A549 treated with ZK216348 at 1 μM for 4 hours (cell line): ENCODE measurements at places on chromosomes 16 and 17. TPM values are rescaled to one million over a fixed set of nuclear protein-coding genes. Genes with fewer than 3 reads are reported as not detected.

TCAP gene
- 0.61 to 1.7 TPM (median 1.1 TPM) in 5 replicates for total RNA-seq

MYH8 gene
- not detected in 5 replicates for total RNA-seq

ZP2 gene
- not detected in 5 replicates for total RNA-seq

TUBD1 gene
- 11.5 to 13.2 TPM (median 12.9 TPM) in 5 replicates for total RNA-seq

CLEC10A gene
- not detected in 5 replicates for total RNA-seq

KRT31 gene
- total RNA-seq: not detected in 5 replicates

SERPINF2 gene
- 1.7 to 3.1 TPM (median 2.3 TPM) in 5 replicates for total RNA-seq

CCDC92B gene
- 0.07 to 0.23 TPM (median 0.14 TPM) in 5 replicates for total RNA-seq

CES4A gene
- 1.4 to 3.0 TPM (median 2.4 TPM) in 5 replicates for total RNA-seq

ITGAL gene
- 0.15 to 0.32 TPM (median 0.20 TPM) in 3 of 5 replicates, not detected in the others for total RNA-seq

HAGH gene
- 47.2 to 80.4 TPM (median 68.8 TPM) in 5 replicates for total RNA-seq

CORO1A gene
- total RNA-seq: 2.7 to 5.1 TPM (median 3.0 TPM) in 5 replicates

GAST gene
- not detected in 5 replicates for total RNA-seq

CCL5 gene
- 1.0 to 2.3 TPM (median 1.5 TPM) in 5 replicates for total RNA-seq

CDH16 gene
- 0.90 to 2.0 TPM (median 1.6 TPM) in 5 replicates for total RNA-seq

AGRP gene
- total RNA-seq: not detected in 5 replicates

ST6GALNAC2 gene
- total RNA-seq: 0.21 to 0.98 TPM (median 0.60 TPM) in 5 replicates

CFAP52 gene
- total RNA-seq: not detected in 5 replicates

FAM117A gene
- 1.0 to 1.4 TPM (median 1.2 TPM) in 5 replicates for total RNA-seq

NME4 gene
- 232 to 478 TPM (median 441 TPM) in 5 replicates for total RNA-seq

ZNF652 gene
- 6.9 to 10.6 TPM (median 7.7 TPM) in 5 replicates for total RNA-seq

CPHXL2 gene
- total RNA-seq: not detected in 5 replicates

GSE1 gene
- 18.2 to 26.3 TPM (median 21.3 TPM) in 5 replicates for total RNA-seq

TBC1D3K gene
- total RNA-seq: not detected in 5 replicates

GPR142 gene
- not detected in 5 replicates for total RNA-seq

ANKRD40CL gene
- not detected in 5 replicates for total RNA-seq

RUNDC3A gene
- total RNA-seq: 0.74 to 1.3 TPM (median 0.90 TPM) in 5 replicates

ATP2A3 gene
- total RNA-seq: 3.5 to 5.8 TPM (median 4.9 TPM) in 5 replicates

WWP2 gene
- total RNA-seq: 19.0 to 23.3 TPM (median 21.4 TPM) in 5 replicates

SNN gene
- total RNA-seq: 11.3 to 14.5 TPM (median 13.2 TPM) in 5 replicates

KRTAP4-7 gene
- total RNA-seq: not detected in 5 replicates

HAPSTR1 gene
- total RNA-seq: 19.6 to 27.3 TPM (median 25.3 TPM) in 5 replicates

MT1E gene
- 0.34 TPM in 1 of 5 replicates, not detected in the others for total RNA-seq

CSH2 gene
- total RNA-seq: not detected in 5 replicates

KCNG4 gene
- total RNA-seq: not detected in 5 replicates

C17orf50 gene
- 0.38 to 0.56 TPM in 2 of 5 replicates, not detected in the others for total RNA-seq

FBXW10 gene
- total RNA-seq: 0.93 to 1.8 TPM (median 1.6 TPM) in 5 replicates

PPP1R9B gene
- 35.3 to 62.2 TPM (median 57.5 TPM) in 5 replicates for total RNA-seq

SMIM5 gene
- 0.64 to 1.4 TPM (median 1.1 TPM) in 5 replicates for total RNA-seq

SLC5A10 gene
- total RNA-seq: 0.18 to 0.52 TPM (median 0.28 TPM) in 5 replicates

PYY gene
- total RNA-seq: not detected in 5 replicates

TMEM235 gene
- not detected in 5 replicates for total RNA-seq

PHOSPHO1 gene
- 0.33 to 0.97 TPM (median 0.42 TPM) in 5 replicates for total RNA-seq

NOS2 gene
- 0.08 to 0.27 TPM (median 0.23 TPM) in 5 replicates for total RNA-seq

TBC1D3G gene
- not detected in 5 replicates for total RNA-seq

GCGR gene
- total RNA-seq: 0.11 to 0.52 TPM (median 0.31 TPM) in 4 of 5 replicates, not detected in the other

GNAO1 gene
- 0.36 to 1.0 TPM (median 0.49 TPM) in 5 replicates for total RNA-seq

MEFV gene
- not detected in 5 replicates for total RNA-seq

MYL11 gene
- total RNA-seq: not detected in 5 replicates

RCVRN gene
- not detected in 5 replicates for total RNA-seq

PPP1R27 gene
- 0.15 TPM in 1 of 5 replicates, not detected in the others for total RNA-seq

PRAC2 gene
- total RNA-seq: not detected in 5 replicates

RNF151 gene
- not detected in 5 replicates for total RNA-seq

SLC35G6 gene
- total RNA-seq: not detected in 5 replicates

NTN1 gene
- total RNA-seq: 0.37 to 0.55 TPM (median 0.43 TPM) in 5 replicates

C17orf107 gene
- 0.13 to 0.41 TPM (median 0.36 TPM) in 5 replicates for total RNA-seq

CDK5R1 gene
- total RNA-seq: 3.6 to 4.2 TPM (median 3.8 TPM) in 5 replicates

TGFB1I1 gene
- total RNA-seq: 37.2 to 57.8 TPM (median 42.0 TPM) in 5 replicates
